ENCODE measurements at places on chromosomes 13 and 19.
A peak's percentile ranks its signal among the peaks of the same experiment; 100 is the strongest.

DNA sequence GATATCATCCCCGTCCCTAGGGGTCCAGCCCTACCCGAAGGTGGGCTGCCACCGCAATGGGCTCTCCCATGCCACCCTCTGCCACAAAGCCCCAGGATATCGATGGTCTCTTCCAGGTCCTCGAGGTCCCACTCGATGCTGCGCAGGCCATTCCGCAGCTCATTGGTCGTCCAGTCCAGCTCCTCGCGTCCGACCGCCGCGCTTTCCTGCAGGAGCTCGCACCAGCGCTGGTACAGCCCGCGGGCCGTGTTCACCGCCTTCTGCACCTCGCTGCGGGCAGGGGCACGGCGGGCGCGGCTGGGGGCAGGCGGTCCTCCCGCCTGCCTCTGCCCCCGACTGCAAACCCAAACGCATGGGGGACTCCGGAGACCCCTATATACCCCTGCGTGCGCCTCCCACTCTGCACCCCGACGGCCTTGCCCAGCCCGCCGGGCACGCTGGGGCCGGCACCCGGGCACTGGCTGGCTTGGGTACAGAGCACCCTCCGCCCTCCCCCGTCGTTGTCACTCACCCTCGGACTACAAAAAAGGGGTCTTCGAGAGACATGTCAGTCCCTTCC is 468 bp downstream of the STX10 start:
- peak; percentile 46 for DNase-seq

GRCh38 chr19:47107953-47108746 is 5.4 kb downstream of the ZC3H4 start:
- no peak for DNase-seq

GRCh38 chr19:51514866-51515481 is 13.4 kb upstream of the SIGLEC12 start:
- no peak for DNase-seq

- DNase-seq: no peak
These were observed 22.5 kb upstream of the POU2F2 start for GRCh38 chr19:42154471-42155323.

DNA sequence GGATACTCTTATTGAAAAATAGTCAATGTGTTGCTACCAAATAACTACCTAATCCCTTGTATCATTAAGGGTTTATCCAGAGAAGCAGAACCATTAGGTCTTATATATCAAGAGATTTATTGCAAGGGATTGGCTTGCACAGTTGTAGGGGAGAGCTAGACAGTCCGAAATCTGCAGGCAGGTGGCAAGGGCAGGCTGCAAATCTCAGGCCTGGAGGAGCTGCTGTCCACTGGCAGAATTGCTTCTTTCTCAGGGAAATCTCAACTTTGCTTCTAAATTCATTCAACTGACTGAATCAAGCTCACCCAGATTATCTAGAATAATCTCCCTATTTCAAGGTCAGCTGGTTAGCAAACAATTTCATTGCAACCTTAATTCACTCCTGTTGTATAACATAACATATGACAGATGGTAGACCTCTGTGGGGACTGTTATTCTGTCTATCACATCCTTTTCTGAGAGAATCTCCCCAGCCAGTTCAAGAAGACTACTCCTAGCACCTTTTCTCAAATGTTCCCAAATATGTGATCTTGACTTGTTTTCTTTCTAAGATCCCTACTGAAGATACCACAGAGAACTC is 194.2 kb downstream of the NHLRC3 start:
- DNase-seq: no peak

GRCh38 chr19:4707956-4708650 is 15.5 kb downstream of the DPP9 start:
- DNase-seq: no peak

Measured in T1000 (cell line).